ENCODE measurements at places on chromosomes 3 and 15. TPM values are rescaled to one million over a fixed set of nuclear protein-coding genes. Genes with fewer than 3 reads are reported as not detected.

The GPR15 gene
- not detected for total RNA-seq

The CRYGS gene
- total RNA-seq: 4.3 TPM

DNA sequence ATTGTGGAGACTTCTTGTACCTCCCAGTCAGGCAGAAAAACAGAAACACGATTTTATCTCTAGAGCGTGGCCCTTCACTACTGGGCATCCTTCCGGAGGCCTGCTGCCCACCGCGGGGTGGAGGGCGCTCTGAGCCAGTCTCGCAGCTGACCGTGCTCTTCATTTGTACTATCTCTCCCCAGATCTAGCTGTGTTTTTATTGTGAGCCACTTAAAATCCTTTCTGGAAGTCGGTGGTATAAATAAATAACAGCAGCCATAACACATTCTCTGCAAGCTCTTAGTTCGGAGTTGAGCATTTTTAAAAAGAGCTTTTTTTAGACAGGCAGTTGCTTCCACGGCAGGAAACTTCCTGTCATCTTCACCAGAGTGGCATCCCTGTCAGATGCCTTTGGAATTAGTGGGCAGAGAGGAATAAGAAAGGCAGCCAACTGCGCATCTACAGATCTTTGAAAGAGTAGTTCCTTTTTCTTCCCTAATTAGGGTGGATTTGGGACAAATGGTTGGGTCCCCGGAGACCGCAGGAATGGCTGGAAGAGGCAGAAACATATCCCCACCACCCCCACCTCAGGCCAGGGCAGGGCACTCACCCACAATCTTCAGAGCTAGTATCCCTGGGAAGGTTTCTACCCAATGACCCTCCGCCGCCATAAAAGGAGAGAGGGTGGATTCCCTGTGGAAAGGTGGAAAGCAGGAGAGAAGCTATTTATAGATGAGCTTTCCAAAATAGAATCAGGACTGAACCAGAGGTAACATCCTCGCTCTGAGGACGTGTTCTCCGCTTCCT is 91.1 kb downstream of the TOP2B start:
- DNase-seq: no peak

GRCh38 chr3:11245827-11246662 is 26.2 kb upstream of the ATG7 start:
- DNase-seq: no peak

DNA sequence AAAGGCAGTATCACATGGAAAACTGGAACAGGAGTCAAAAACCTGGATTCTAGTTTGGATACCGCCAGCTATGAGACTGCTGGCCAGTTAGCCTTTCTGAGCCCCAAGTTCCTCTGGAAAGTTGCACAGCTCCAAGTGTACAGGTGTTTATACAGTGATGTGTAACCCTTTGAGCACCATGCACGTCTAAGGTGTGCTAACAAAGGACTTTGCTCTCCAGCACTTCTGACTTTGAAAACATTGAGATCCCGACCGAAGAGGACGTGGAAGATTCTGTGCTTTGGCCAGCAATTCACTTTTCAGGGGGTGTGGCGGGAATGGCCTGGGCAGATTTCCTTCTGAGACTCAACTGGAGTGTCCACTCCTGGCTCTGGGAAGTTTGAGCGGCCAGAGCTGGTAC is 45.8 kb upstream of the UMPS start:
- no peak for DNase-seq

DNA sequence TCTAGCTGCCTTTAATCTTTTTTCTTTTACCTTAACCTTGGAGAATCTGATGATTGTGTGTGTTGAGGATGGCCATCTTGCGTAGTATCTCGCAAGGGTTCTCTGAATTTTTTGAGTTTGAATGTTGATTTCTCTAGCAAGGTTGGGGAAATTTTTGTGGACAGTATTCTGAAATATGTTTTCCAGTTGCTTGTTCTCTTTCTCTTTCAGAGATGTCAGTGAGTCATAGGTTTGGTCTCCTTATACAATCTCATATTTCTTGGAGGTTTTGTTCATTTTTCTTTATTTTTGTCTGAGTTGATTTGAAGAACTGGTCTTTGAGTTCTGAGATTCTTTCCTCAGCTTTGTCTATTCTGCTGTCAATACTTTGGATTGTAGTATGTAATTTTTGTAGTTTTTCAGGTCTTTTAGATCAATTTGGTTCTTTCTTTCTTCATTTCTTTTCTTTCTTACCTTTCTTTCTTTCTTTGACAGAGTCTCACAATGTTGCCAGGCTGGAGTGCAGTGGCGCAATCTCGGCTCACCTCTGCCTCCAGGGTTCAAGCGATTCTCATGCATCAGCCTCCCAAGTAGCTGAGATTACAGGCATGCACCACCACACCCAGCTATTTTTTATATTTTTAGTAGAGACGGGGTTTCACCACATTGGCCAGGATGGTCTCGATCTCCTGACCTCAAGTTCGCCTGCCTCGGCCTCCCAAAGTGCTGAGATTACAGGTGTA is 366.4 kb upstream of the RASGRP1 start:
- no peak for DNase-seq

DNA sequence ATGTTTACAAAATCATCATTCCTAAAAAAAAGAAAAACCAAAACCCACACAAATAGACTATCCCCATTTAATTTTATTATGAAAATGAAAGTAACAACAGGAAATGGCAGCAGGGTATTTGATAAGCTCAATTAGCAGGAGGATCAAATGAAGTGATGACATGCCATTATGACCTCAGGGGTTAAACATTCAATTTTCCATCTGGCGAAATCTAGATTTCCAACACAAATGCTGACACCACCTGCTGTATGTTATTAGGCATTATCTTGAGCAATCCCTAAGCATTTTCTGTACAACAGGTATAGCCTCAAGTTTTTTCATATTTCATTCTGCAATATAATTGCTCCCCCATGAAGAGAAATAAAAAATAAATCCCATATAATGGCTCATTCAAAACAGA is 57.1 kb downstream of the SHQ1 start:
- DNase-seq: no peak

GRCh38 chr3:187150186-187150585 is 10.9 kb upstream of the RPL39L start:
- DNase-seq: no peak

GRCh38 chr3:39050029-39050428 is 1.7 kb downstream of the SCN11A start:
- DNase-seq: no peak

DNA sequence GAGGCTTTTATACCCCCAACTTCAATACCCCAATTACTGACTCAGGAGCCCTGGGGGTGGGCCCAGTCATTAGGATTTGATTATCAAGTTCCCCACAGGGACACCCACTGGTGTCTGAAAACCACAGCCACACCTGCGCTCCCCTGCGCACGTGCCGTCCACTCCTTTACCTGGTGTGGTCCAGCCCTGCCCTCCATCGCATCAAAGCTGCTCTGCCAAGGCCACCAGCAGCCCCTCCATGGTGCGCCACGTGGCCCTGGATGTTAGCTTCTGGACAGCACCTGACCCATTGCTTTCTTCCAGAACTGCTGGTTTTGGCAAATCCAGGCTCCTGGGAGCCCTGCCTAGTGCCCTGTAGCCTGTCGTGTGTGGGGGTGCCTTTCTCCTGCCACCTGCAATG is 136.3 kb downstream of the NSMCE3 start:
- no peak for DNase-seq

The ARHGEF26 gene
- 19.3 TPM for total RNA-seq

DNA sequence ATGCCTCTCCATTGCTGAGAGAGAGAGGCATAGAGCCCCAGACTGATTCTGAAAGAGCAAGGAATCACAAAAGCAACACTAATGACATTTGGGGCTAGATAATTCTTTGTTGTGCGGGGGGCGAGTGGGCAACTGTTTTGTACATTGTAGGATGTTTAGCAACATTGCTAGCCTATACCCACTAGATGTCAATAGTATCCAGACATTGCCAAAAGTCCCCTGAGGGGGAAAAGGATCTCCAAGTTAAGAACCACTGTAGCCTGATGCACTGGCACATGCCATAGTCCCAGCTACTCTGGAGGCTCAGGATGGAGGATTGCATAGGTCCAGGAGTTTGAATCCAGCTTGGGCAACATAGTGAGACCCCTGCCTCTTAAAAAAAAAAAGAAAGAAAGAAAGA is 22.8 kb upstream of the GOLM2 start:
- DNase-seq: no peak

GRCh38 chr3:112253301-112253971 is 40.6 kb downstream of the SLC9C1 start:
- DNase-seq: no peak

GRCh38 chr15:89685995-89686394 is 4.6 kb downstream of the PEX11A start:
- no peak for DNase-seq

The TMEM207 gene
- total RNA-seq: not detected

GRCh38 chr3:67699882-67700281 is 45.5 kb upstream of the SUCLG2 start:
- DNase-seq: no peak

GRCh38 chr3:158671821-158672214 is 630 bp downstream of the LXN start:
- no peak for DNase-seq

DNA sequence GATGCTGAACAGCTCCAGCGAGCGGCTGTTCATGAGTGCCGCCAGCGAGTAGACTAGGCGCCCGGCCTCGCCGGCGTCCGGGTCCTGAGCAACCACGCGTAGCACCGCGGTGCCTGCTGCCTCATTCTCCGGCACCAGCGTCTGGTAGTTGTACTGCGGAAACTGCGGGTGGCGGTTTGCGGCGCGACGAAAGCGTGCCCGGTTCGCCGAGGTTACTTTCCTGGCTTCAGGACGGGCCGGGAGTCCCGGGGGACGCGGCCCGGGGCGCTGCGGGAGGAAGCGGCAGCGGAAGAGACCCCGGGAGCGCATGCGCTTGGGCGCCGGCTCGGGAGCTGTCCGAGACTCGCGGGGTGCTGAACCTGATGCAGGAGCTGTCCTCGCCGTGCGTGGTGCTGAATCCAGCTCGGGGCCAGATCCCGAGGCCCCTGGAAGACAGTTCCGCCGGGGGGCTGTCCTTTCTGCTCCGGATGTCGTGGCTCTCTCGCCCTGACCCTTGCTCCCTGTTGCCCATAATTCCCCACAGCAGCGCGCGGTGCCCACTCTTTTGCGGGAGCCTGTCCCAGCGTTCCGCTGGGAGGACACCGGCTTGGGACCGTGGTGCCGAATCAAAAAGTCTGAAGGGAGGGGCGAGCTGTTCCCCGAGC is 1.1 kb downstream of the CELSR3 start:
- DNase-seq: peak; percentile 92

- DNase-seq: no peak
Observed at GRCh38 chr3:2525968-2526367, 427.3 kb downstream of the CNTN4 start.

DNA sequence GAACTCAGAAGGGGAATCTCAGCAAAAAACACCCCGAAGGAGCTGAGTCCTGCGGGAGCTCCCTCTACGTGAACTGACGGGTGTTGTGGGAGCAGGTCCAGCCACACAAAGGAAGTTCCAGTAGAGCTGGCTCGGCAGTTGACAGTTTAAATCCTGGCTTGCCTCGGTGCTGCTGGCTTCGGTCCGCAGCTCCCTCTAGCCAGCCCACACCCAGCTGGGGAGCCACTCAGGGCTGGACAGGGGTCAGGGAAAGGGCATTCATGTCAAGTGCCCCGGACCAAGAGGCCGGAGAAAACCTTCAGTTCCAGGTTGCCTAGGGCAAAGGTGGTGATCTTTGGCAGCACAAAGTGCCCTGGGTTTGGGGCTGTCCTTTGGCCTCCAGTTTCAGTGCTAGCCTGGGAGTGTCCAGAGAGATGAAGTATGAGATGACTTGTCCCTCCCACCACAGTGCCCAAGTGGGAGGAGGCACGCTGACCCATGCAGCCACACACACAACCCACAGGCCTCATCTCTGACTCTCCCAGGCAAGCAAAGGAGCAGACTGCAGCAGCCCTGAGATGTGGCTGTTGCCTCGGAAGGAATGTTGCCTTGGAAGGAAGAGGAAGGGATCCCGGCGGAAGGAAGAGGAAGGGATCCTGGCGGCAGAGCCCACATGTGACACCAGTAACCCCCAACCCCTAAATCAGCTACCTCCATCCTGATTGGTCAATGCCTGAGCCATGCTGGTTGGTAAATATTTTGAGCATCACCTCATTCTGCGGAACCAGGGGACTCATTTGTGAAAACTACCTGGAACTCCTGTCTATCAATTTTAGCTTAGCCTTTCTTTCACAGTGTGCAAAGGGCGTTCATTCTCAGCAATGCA is 13.9 kb upstream of the ANPEP start:
- DNase-seq: no peak

- DNase-seq: no peak
Observed at GRCh38 chr3:43238801-43239200, 47.5 kb upstream of the SNRK start.

DNA sequence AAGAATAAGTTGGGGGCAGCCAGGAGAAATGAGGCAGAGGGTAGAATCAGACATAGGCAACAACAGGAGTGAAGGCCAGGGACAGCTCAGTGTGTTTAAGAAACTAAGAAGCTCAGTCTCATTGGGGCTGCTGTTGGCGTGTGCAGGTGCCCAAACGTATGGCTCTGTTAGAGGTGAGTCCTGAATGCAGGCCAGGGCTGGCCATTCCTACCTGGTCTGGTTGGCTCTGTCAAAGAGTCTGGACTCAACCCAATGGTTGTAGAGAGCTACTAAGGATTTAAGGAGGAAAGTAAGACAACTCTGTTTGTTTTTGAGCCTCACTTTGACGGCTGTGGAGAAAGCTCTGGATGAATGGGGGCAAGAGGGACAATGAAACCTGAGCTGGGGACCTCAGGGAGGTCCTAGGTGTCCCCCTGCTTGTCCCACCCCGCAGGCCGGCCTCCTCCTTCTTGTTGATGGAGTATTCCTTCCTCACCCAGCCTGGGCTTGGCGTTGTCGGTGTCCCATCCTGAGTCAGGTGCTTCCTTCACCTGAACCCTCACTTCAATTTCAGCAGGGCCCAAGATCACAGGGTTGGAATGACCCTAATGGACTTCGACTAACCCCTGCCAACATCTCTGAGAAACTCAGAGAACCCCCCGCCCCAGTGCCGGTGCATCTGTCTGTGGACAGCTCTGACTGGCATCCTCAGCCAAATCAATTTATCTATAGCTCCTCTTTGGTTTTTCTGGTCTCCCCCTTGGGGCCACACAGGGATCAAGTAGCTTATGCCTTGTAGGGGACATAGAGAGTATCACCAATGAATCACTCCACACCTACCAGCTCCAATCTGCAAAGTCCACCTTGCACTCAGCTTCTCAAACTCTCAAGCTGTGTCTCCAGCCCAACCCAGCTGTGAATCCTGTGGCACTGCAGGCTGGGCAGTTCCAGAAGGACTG is 8.3 kb downstream of the ITGA11 start:
- DNase-seq: no peak
